Activated CD8-positive, alpha-beta memory T cell treated with anti-CD3 and anti-CD28 coated beads for 48 hours (primary cell): ENCODE measurements at places on chromosomes 12 and 14.

DNA sequence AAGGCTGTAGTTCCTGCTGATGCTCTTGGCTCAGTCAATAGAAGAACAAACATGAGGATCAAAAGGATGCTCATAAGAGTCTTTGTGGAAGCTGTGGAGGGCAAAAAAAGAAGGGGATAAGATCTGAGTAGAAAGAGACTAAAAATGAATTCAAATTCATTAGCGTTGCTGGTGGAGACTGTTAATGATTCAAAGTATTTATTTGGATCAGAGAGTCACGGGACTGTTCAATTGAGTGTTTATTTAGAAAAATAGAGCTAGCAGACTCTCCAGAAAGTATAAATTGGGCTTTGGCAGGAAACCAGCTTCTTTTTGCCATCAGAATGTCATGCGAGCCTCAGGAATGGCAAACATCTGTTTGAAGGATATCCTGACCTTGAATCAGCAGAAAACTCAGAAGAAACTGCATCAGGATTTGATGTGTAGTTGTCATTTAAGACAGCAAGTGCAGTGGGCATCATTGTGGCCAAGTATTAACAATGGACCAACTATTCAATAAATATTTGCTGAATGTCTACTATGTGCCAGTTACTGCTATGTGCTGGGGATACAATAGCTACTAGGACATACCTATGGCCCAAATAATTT is 126.4 kb downstream of the TBC1D30 start:
- no peak for DNase-seq

GRCh38 chr12:21541773-21542172 is 15.7 kb downstream of the SPX start:
- DNase-seq: no peak

DNA sequence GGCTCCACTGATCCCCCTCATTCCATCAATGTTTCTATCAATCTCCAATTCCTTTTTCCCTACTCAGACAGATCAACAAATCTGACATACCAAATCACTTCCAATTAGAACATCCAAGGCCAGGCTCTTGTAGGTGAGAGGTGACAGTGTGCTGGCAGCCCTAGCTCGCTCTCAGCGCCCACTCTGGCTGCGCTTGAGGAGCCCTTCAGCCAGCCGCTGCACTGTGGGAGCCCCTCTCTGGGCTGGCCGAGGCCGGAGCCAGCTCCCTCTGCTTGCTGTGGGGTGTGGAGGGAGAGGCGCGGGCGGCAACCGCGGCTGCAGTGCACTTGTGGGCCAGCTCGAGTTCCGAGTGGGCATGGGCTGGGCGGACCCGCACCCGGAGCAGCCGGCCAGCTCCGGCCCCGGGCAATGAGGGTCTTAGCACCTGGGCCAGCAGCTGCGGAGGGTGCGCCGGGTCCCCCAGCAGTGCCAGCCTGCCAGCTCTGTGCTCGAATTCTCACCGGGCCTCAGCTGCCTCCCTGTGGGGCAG is 6.0 kb upstream of the ITPR2 start:
- no peak for DNase-seq

DNA sequence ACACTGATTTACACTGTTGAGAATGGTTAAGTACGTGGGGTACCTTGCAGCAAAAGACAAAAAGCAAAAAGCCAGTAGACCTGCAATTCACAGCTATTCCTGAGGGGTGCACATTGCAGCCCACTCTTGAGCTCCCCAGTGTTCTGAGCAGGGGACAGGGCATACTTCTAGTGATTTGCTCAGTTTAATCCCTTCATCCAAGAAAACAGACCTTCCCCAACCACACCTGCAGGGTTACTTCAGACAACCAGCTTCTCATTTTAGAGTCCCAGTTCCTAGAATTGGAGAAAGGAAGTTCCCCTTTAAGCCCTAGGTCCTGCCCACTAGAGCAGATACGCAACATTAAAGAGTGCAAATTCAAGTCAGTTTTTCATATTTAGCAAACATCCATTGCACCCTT is 3.6 kb upstream of the WSB2 start:
- DNase-seq: no peak

GRCh38 chr12:28936221-28936620 is 212.9 kb upstream of the FAR2 start:
- no peak for DNase-seq

- no peak for DNase-seq
These were observed 56.9 kb upstream of the TSPAN8 start for GRCh38 chr12:71214511-71215285.

DNA sequence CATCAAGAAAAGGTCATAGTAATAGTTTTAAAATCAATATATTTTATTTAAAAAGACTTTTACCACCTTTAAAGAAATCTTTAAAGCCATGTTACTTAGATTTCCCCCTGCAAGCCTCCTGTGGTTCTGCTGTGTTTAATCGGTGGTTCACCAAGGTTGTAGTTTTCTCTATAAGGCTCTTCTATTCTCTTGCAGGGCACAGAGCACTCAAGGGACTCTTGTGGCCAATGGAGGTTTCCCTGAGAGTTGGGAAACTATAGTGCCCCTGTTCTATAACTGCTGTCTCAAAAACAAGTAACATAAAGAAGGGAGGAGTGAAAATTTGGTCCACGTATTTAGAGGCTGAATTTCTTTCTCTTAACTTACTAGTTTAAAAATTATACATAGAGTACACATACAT is 25.0 kb downstream of the DACT1 start:
- DNase-seq: no peak

DNA sequence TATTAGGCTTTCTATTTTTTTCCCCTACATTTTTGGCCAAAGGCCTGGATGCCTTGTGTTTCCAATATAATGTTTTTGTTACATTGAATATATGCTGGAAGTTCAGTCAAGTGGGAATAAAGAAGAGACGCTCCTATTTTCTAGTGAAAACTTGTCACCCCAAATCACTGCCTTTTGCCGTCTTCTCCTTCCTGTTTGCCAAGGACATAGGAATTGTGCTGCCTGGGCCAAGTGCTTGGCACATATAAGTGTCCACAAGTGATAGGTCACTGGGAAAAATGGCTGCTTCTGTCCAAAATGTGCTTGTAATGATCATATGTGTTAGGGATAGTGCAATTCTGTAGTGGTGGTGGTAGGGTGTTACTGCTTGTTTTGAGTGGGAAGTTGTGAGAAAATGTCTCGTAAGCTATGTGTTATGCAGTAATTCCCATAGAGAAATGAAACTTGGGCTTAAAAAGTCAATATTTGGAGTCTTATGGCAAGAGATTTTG is 11.6 kb upstream of the KCNJ8 start:
- DNase-seq: no peak

DNA sequence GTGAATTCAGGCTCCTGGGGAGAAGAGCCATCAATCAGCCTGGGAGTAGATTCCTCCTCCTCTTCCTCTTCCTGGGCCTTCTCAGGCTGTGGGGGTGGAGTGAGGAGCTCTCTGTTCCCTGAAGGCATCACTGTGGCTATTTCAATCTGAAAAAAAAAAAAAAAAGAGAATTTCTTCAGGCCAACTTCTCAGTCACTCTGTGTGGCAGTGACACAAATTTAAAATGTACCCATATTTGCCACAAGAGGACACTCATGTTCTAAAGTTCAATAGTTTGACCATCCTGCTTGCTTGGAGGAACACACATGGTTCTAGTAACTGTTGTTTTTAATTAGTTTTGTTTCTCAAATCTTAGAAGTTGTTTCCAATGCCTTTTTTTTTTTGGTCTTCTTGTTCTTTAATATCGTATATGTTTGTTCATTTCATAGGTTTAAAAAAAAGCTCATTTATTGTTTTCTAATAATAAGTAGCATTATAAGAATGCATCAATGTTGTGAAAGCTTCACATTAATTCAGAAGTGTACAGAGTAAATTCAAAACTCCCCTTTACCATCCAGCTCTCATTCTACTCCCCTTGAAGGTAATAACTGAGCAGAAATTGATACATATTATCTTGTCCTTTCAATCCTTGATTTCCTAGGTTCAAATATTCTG is 23.3 kb upstream of the CCER1 start:
- no peak for DNase-seq

DNA sequence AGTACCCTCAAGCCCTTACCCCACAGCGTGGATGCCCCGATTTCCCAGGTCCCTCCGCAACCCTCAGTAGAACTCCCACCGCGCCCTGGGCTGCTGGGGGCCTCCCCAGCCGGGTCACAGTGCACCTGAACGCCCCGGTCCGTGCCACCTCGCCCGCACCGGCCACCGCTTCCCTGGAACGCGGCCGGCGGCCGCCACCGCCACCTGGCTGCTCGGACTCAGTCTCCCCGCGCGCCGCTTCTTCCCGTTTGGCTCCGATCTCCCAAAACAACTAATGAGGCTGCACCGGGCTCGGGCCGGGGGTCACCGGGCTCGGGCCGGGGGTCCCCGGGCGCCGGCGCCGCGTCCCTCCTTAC is 1.0 kb downstream of the ITPK1 start:
- no peak for DNase-seq

- DNase-seq: no peak
These were observed 884.1 kb upstream of the MGAT4C start for GRCh38 chr12:87140262-87140661.

DNA sequence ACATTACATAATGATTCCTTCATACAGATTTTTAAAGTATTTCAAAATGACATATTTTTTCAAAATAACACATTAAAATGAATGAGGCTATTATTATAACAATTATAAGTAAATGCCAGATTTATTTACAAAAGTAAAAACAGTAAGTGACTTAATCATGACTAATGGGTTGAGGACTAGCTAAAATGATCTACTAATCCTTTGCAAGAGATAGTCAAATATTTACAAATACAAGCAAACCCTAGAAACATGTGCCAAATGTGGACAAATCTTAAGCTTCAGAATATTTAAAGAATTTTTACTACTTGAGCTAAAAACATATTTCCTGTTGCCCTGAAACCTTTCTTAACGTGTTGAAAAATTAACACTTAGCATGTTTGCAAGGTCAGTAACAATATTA is 74.8 kb downstream of the KIF21A start:
- DNase-seq: no peak

- no peak for DNase-seq
These were observed 71.7 kb upstream of the GPATCH2L start for GRCh38 chr14:76080025-76080424.

DNA sequence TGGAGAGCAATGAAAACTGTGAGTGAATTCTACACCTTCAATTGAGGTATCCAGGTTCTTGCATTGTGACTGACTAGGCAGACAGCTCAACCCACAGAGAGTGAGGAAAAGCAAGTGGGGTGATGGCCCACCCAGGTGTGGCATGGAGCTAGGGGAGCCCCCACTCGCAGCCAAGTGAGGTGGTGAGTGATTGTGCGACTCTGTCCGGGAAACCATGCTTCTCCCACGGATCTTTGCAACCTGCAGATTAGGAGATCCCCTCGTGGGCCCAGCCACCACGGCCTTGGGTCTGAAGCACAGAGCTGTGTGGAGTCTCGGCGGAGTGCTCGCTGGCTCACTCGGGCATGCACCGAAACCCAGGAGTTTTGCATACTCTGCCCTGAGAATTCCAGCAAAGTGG is 120.1 kb downstream of the ALG10 start:
- no peak for DNase-seq

DNA sequence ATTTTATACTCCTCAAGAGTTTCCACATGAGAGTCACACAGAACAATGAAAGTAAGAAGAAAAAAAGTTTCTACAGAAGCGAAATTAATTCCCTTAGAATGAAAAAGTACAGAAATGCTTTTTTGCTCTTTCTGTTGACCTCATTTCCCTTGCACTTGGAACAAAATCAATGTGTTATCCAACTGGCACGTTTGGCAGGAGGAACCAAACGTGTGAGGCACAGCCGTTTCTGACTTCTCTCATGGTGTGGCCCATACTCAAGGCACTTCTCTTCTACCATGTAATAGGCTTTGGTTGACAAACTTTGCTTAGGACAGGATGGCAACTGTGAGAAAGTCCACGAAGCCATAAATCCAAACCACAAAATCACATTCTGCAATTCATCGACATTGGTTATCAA is 297.0 kb downstream of the FUT8 start:
- DNase-seq: no peak

- DNase-seq: no peak
These were observed 172.3 kb downstream of the DUSP6 start for GRCh38 chr12:89179983-89180382.

- no peak for DNase-seq
These were observed 179.7 kb downstream of the SLC6A15 start for GRCh38 chr12:84732828-84733340.

DNA sequence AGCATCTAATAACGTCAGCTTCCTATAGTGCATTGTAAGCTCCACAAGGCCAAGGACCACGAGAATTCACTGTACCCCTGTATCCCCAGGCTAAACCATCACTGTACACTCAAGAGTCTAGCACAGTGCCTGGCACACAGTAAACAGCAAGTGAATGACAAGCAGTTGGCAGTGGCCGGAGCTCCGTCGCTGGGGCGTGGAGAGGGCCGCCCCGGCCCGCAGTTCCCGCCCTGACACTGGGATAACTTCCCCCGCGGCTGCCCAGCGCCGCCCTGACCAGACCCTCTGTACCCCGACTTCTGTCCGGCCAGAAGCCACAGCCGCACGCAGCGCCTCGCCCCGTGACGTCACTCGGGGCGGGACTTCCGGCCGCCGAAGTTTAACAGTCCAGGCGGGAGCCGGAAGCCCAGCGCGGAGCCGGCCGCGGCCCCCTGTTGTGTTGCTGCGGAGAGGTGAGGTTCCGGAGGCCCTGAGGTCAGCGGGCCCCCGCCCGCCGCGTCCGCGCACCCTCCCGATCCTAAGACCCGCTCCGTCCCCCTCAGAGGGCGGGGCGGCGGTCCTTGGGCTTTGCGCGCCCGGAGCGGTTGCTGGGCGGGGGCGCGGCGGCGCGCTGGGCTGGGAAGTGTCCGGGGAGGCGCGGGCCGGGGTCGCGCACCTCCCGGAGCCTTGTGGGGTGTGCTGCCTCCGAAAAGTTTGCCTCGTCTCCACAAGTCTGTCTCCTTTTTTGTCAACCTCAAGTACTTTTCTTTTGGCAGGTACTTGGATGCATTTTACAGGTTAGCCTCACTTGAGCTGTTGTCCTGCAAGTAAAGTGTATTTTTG is at the start of gene NEDD1:
Gene NEDD1 (plus strand): TSS at position 409 of the 822 bp plus-strand sequence. CDS start 2,503 bp downstream, outside the sequence.
- peak; percentile 83 for DNase-seq

DNA sequence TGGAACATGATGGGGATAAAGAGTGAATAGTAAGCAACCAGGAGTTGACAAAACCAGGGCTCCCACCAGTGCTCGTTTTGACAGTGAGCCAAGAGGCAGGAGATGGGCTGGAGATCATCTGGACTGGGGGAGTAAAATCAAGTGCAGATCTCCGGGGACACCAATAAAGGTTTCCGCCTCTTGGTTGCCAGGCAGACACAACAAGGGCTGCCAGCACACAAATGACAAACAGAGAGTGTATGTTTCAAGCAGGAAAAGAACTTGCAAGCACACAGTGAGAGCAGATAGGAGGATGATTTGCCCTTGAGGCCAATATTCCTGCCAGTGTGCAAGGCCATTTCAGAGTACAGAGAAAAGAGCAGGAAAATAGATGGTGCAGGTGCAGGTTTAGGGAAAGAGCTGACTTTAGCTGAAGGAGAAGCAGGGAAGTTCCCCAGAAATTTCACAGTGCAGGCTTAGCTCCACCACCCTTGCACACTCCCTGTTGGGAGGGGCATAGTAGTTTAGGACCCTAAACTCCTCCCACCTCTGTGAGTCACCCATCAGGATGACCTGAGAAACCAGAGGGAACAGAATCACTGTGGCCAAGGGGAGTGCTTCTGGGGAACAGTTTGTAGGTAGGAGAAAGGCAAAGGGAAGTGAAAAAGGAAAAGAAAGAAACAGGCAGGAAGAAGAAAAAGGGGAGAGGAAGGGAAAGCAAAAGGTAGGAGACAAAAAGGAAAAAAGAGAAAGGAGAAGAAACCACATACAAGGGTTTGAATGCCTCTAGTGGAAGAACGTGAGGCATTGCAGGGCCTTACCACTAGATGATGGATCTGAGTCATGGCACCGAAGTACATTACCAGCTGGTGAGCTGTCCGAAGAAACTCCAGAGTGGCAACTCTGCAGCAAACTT is 404.4 kb downstream of the SLC6A15 start:
- DNase-seq: no peak

GRCh38 chr12:53453953-53454640 is 2.2 kb downstream of the PCBP2 start:
- DNase-seq: no peak
